Natural killer cell treated with Interleukin-12 subunit alpha and Interleukin-12 subunit beta and Interleukin-15 and Interleukin-18, amount 100 ng/mL, for 72 hours (primary cell): ENCODE measurements at places on chromosomes 11 and 22. TPM values are rescaled to one million over a fixed set of nuclear protein-coding genes. Genes with fewer than 3 reads are reported as not detected.

The OR51B5 gene
- total RNA-seq = not detected

The GAS2 gene
- total RNA-seq = 0.76 TPM

The CAPN5 gene
- total RNA-seq = 2.5 TPM

The LRRN4CL gene
- total RNA-seq = 0.36 TPM

DNA sequence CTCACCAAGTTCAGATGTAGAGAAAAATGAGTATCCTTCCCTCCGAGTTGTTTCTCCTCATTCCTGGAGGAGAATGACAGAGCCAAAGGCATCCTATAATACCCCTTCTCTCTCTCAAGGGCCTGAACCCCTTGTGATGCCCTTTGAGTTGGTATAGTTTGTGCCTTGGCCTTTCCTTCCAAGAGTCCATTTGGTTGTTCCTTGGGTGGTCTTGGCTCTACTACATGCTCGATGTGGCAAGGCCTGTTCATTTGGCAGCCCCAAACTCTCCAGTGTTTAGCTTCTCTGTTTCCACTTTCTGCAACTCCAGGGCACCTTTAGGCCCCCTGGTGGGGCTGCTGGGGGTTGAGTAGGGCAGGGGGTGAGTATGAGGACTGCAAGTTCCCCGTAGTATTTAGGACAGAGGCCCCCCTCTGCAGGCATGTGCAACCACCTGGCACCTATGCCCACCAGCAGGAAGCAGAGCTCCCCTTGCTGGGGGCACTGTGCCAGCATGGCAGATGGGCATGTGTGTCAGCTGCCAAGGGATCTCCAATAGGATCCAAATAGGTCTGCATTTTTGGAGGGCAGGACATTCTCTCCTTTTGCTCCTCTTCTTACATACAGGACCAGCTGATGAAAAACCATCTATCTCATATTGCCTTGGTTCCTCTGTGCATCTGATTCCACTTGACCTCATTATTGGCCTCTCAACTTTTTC is 217.2 kb upstream of the CADM1 start:
- no peaks in the 10 kb centered on the region for H3K4me1 ChIP-seq
- H3K27ac ChIP-seq = no peak overlapping the region
- no peaks in the 10 kb centered on the region for H3K36me3 ChIP-seq

DNA sequence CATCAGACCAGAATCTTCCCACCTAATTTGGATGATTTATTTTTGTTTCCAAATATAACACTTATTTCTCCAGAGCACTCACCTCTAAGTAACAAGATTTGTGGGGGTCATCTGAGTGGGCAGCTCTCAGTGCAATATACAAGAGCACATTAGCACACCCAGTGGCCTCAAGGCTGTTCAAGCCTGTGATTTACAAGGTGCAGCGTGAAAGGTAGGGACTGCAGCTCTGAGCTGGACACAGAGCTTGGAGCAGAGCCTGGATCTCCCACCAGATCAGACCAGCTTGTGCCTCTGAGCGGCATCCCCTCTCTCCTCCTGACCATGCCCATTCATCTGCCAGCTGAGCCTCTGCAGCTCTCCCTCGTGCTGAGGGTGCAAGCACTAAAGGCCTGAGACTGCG is 323.3 kb upstream of the ZC3H12C start:
- DNase-seq = no peak
- H3K27ac ChIP-seq = no peak overlapping the region
- H3K4me1 ChIP-seq = no peaks in the 10 kb centered on the region
- no peaks in the 10 kb centered on the region for H3K27me3 ChIP-seq

- no peaks in the 10 kb centered on the region for H3K36me3 ChIP-seq
- peaks cover 6% of the 10 kb centered on the region for H3K27me3 ChIP-seq
- no peak for DNase-seq
- H3K4me1 ChIP-seq = no peaks in the 10 kb centered on the region
- no peak overlapping the region for H3K27ac ChIP-seq
- no peak overlapping the region for H3K4me3 ChIP-seq
These were observed 86.8 kb downstream of the NECTIN1 start for GRCh38 chr11:119641983-119642745.

- no peaks in the 10 kb centered on the region for H3K36me3 ChIP-seq
- H3K27ac ChIP-seq = no peak overlapping the region
- H3K4me1 ChIP-seq = no peaks in the 10 kb centered on the region
- DNase-seq = no peak
- H3K4me3 ChIP-seq = no peak overlapping the region
- peaks cover 28% of the 10 kb centered on the region for H3K27me3 ChIP-seq
These were observed 7.6 kb upstream of the EXPH5 start for GRCh38 chr11:108601150-108601549.

GRCh38 chr22:43346521-43346929 is 3.4 kb upstream of the SCUBE1 start:
- no peak overlapping the region for H3K4me3 ChIP-seq
- peaks cover 43% of the 10 kb centered on the region for H3K27me3 ChIP-seq
- DNase-seq = peak; percentile 73

GRCh38 chr22:19991395-19991644 is 25.3 kb downstream of the ARVCF start:
- peaks cover 5% of the 10 kb centered on the region for H3K4me1 ChIP-seq
- H3K27me3 ChIP-seq = no peaks in the 10 kb centered on the region
- no peak overlapping the region for H3K27ac ChIP-seq
- no peak for DNase-seq

GRCh38 chr22:50089231-50089630 is 575 bp upstream of the MOV10L1 start:
- H3K4me1 ChIP-seq = peaks cover 28% of the 10 kb centered on the region
- no peak overlapping the region for H3K27ac ChIP-seq
- H3K4me3 ChIP-seq = no peak overlapping the region
- H3K27me3 ChIP-seq = no peaks in the 10 kb centered on the region
- no peak for DNase-seq
